Natural killer cell (primary cell): ENCODE measurements at places on chromosomes 1 and 21. TPM values are rescaled to one million over a fixed set of nuclear protein-coding genes. Genes with fewer than 3 reads are reported as not detected.

DNA sequence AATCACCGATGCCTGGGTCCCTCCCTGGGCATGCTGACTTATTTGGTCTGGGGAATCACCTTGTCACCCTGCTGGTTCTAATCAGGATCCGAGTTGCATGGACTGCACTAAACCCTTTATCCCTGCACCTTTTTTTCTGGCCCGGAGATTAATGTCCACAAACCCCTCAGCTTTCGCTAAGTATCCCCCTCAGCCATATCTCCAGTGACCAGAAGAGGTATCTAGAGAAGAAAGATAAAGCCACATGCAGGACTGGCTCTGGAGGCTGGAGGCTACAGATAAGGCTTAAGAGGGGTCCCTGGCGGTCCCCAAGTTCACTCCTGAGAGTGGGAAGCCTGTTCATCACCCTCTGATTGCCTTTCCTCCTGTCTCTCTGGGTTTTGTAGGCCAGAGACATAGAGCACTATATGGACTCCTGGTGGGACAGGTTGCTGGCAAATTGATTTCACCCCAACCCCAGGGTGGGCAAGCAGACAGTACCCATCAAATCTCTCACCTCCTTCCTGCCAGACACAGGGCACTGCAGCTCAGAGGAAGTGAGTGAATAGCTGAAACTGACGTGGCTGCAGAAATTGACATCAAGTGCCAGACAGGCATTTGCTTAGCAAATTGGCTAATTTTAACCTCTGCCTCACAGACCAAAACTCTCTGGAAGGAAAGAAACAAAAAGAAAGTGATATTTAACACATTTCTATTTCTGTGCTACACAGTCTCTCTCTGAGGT, 38.8 kb downstream of the HMGB4 start:
- DNase-seq = no peak
- H3K27ac ChIP-seq = no peak overlapping the region
- H3K4me3 ChIP-seq = no peak overlapping the region
- no peaks in the 10 kb centered on the region for H3K27me3 ChIP-seq
- no peaks in the 10 kb centered on the region for H3K4me1 ChIP-seq

DNA sequence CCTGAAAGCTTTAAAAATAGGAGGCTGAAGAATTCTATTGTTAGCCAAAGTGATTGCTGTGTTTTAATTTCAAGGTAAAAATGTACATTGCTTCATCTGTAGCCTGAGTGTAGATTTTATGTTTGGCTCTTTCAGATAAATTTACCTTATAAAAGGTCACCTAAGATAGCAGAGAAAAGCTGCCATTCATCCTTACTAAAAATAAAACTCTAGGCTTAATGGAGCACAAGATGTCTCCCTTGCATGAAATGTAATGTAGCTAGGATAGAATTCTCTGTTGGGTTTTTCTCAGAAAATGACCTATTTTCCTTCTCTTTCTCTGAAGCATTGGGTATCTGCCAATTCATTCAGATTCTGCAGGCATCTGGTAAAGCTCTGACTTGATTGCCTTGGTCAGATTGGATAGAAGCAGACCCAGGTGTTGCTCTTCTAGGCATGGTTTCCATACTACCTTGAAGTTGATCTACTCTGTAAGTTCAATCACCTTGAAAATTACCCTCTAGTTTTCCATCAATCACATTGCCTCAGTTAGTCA, 176.6 kb upstream of the GORAB start:
- H3K4me1 ChIP-seq = no peaks in the 10 kb centered on the region
- DNase-seq = no peak
- no peaks in the 10 kb centered on the region for H3K27me3 ChIP-seq
- H3K27ac ChIP-seq = no peak overlapping the region

- no peaks in the 10 kb centered on the region for H3K4me1 ChIP-seq
- no peaks in the 10 kb centered on the region for H3K36me3 ChIP-seq
- H3K27me3 ChIP-seq = peaks cover 3% of the 10 kb centered on the region
These were observed 76.5 kb upstream of the TSPAN2 start for GRCh38 chr1:115165776-115166175.

The OR2T29 gene
- total RNA-seq = not detected

- H3K4me3 ChIP-seq = no peak overlapping the region
- H3K27ac ChIP-seq = no peak overlapping the region
- peak; percentile 16 for DNase-seq
- H3K4me1 ChIP-seq = no peaks in the 10 kb centered on the region
These were observed 104.9 kb downstream of the TENT5C start for GRCh38 chr1:117710710-117711109.

The GNG4 gene
- 0.07 TPM for total RNA-seq

The ACOT7 gene
- total RNA-seq = 11.5 TPM

GRCh38 chr1:38662126-38662525, 197.4 kb downstream of the RRAGC start:
- no peaks in the 10 kb centered on the region for H3K36me3 ChIP-seq
- DNase-seq = no peak
- no peaks in the 10 kb centered on the region for H3K4me1 ChIP-seq
- H3K27me3 ChIP-seq = peaks cover 2% of the 10 kb centered on the region
- H3K4me3 ChIP-seq = no peak overlapping the region
- H3K27ac ChIP-seq = no peak overlapping the region

DNA sequence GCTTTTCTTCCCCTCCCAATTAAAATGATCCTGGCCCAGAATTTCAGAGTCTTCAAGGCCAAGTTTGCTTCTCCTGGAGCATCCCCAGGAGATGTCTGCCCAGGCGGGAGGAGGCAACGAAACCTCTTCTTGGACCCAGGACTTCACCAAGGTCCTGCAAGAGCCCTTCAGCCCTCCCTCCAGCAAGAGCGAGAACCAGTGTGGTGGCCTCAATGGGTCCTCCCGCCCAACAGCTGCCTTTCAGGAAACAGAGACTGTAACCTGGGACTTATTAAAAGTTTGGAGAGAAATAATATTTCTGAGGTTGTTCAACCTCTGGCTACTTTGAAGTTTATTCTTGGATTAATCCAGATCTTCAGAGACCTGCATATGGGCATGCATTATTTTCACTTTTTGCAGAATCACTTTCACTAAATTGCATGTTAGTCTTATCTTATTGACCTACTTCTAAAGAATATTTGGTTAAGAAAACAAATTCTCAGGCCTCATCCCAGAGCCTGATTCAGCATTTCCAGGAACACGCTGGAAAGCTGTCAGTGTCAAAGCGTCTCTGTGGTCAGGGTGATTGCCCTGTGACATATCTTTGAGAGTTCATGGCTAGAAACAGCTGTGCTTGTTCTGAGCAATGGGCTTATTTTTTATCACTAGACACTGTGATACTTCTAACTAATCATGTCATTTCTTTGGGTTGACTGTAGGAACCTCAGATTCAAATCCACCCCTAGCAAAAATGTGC, 66.0 kb upstream of the CLDN14 start:
- peaks cover 4% of the 10 kb centered on the region for H3K4me1 ChIP-seq
- no peak overlapping the region for H3K27ac ChIP-seq
- H3K36me3 ChIP-seq = no peaks in the 10 kb centered on the region
- DNase-seq = no peak
- H3K4me3 ChIP-seq = no peak overlapping the region

The C1orf87 gene
- not detected for total RNA-seq

- H3K27me3 ChIP-seq = no peaks in the 10 kb centered on the region
- no peaks in the 10 kb centered on the region for H3K4me1 ChIP-seq
- no peak overlapping the region for H3K27ac ChIP-seq
- no peak for DNase-seq
- no peak overlapping the region for H3K4me3 ChIP-seq
- no peaks in the 10 kb centered on the region for H3K36me3 ChIP-seq
These were observed 86.9 kb upstream of the ZBTB40 start for GRCh38 chr1:22364764-22365163.

GRCh38 chr21:41950941-41951351, 2.9 kb downstream of the C2CD2 start:
- H3K4me1 ChIP-seq = peaks cover 18% of the 10 kb centered on the region
- no peak overlapping the region for H3K4me3 ChIP-seq
- H3K27me3 ChIP-seq = peaks cover 8% of the 10 kb centered on the region
- H3K27ac ChIP-seq = no peak overlapping the region

DNA sequence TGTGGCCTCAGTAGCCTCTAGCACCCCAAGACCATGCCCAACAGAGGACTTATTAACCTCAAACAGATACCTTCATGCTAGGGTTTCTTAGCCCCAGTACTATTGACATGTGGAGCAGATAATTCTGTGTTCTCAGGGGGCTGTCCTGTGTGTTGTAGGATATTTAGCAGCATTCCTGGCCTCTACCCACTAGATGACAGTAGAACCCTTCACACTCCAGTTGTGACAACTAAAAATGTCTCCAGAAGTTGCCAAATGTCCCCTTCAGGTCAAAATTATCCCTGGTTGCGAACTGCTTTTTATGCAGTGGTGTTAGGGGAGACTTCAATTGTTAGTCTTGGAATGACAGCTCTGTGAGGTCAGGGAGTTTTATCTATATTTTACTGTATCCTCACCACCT, 8.1 kb downstream of the KAZN start:
- H3K4me3 ChIP-seq = no peak overlapping the region
- no peaks in the 10 kb centered on the region for H3K4me1 ChIP-seq
- no peaks in the 10 kb centered on the region for H3K27me3 ChIP-seq
- H3K27ac ChIP-seq = no peak overlapping the region

The TATDN3 gene
- 11.6 TPM for total RNA-seq

The CDK18 gene
- 5.3 TPM for total RNA-seq

The BRINP2 gene
- not detected for total RNA-seq

- H3K27me3 ChIP-seq = no peaks in the 10 kb centered on the region
- H3K36me3 ChIP-seq = no peaks in the 10 kb centered on the region
- no peak overlapping the region for H3K27ac ChIP-seq
- no peak for DNase-seq
These were observed 7.2 kb downstream of the CNST start for GRCh38 chr1:246573491-246573890.

- H3K27ac ChIP-seq = no peak overlapping the region
- no peak overlapping the region for H3K4me3 ChIP-seq
- no peaks in the 10 kb centered on the region for H3K36me3 ChIP-seq
- H3K27me3 ChIP-seq = no peaks in the 10 kb centered on the region
- no peak for DNase-seq
These were observed 19.2 kb downstream of the NRDC start for GRCh38 chr1:51859333-51859732.

DNA sequence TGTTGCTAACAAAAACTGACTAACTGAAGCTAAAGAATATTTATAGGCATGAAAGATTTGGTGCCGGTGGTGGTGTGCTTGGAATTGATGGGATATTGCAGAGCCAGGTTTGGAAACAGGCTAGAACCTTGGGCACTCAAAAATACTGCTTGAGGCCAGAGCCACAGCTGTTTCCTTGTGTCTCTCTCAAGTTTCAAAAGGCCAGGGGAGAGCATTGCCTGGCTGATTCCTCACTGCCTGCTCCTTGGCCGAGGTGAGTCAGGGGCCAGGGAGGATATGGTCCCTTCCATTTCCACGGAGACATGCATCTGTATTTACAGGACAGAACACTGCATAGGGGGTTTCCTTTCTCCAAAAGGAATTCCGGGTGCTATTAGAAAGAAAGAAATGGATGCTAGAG, 36.1 kb upstream of the IVNS1ABP start:
- H3K4me1 ChIP-seq = no peaks in the 10 kb centered on the region
- no peak overlapping the region for H3K4me3 ChIP-seq
- H3K36me3 ChIP-seq = no peaks in the 10 kb centered on the region

DNA sequence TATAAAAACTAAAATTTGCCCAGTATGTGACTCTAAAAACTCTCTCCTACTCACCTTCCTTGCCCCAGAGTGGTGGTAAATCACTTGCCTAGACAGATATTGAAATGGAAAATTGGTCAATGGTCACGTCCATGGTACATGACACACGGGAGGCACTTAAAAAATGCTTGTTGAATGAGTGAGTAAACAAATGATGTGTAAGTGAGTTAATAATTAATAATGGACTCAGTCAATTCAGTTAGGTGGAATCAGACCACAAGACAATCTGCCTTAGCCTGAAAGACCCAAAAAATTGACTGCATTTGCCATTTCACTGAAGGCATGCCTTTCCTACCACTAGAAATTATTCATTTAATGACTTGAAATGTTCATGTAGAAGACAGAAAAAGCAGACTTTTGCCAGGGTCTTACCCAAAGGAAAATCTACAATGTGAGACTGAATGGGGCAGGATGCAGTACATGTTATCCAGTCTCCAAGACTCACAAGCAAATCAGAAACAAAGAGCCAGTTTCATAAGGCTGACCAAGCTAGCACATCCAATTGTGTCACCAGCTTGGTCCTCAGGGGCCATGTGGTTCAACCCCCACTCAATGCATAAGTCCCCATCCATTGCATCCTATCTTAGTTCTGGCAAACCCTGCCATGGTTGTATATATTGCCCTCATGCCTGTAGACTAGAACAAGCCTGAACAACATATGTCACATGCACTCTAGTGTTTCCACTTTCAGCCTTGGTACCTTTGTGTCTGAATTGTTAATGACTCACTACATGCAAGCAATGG, 73.6 kb downstream of the TBX15 start:
- H3K4me1 ChIP-seq = no peaks in the 10 kb centered on the region
- no peak overlapping the region for H3K4me3 ChIP-seq
- H3K36me3 ChIP-seq = no peaks in the 10 kb centered on the region
- no peak for DNase-seq
- no peak overlapping the region for H3K27ac ChIP-seq
- H3K27me3 ChIP-seq = no peaks in the 10 kb centered on the region

The CAPN9 gene
- total RNA-seq = not detected

The IFI44L gene
- total RNA-seq = 12.6 TPM

The ELAPOR1 gene
- 6.2 TPM for total RNA-seq

DNA sequence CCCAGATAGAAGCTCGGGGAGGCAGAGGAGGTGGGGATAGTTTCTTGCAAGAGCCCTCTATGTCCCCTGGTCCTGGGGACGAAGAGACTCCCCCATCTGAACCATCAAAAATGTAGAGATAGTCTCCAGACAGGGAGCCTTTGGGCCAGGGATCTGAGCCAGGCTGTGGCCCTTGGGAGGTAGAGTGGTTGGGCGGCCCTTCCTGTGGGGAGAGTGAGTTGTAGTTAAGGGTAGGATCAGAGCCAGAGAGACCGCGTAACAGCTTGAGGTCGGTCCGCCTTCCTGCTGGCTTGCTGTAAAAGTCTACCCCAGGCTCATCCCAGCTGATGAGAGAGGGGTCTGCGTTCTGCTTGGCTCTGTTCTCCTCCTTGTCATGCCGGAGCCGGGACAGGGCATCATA, 25.3 kb downstream of the PIK3C2B start:
- H3K27me3 ChIP-seq = no peaks in the 10 kb centered on the region
- peaks cover 8% of the 10 kb centered on the region for H3K36me3 ChIP-seq
- H3K4me3 ChIP-seq = no peak overlapping the region
- DNase-seq = no peak
- H3K27ac ChIP-seq = no peak overlapping the region
- H3K4me1 ChIP-seq = peaks cover 21% of the 10 kb centered on the region

The SYPL2 gene
- total RNA-seq = not detected
